ENCODE measurements at places on chromosomes 4 and X. TPM values are rescaled to one million over a fixed set of nuclear protein-coding genes. Genes with fewer than 3 reads are reported as not detected.

The HSFX3 gene
- not detected for total RNA-seq

- peak; percentile 14 for DNase-seq
Measured at GRCh38 chr4:165288639-165289422, 38.6 kb upstream of the MSMO1 start.

- no peak for DNase-seq
Measured at GRCh38 chrX:109441266-109441665, 40.6 kb downstream of the GUCY2F start.

DNA sequence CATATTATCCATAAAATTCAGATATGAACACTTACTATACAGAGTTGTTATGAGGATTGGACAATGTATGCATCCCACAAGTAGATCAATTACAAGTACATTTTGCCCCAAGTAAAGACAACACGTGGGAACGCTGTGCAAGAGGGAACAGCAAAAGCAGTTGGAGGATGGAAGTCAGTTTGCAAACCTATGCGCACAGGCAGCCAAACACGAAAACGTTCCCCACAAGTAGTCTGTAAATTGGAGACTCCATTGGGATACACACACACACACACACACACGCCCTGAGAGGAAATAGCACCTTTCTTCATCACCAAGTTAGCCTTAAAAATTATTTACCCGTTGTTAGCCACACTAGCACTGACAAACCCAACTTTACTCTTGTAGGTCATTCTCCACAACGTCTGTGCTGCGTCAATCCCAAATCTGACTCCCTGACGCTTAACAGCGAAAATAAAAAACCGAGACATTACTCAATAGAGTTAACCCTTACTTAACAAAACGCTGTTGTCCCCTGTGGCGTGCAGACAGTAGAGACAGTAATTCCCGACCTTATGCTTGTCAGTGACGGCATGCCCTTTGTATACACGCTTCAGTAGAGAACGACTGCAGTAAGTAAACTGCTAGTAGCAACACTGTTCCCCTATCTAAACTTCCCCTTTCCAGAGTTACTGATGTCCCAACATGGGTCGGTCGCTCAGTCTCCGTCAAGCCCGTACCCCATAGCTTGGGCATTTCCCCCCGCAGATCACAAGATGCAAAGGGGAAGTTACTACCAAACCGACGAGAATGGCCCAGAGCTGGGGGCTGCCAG, 730 bp downstream of the MANBA start:
- DNase-seq: peak; percentile 34

- DNase-seq: no peak
Measured at GRCh38 chrX:107738272-107738671, 37.3 kb downstream of the TSC22D3 start.

- peak; percentile 87 for DNase-seq
Measured at GRCh38 chr4:5037553-5038551, 13.4 kb upstream of the STK32B start.

The STAG2 gene
- 53.1 TPM for total RNA-seq

The REELD1 gene
- not detected for total RNA-seq
